ENCODE measurements at places on chromosomes 11 and 22. TPM values are rescaled to one million over a fixed set of nuclear protein-coding genes. Genes with fewer than 3 reads are reported as not detected.

CDCA5 gene
- total RNA-seq = 119 TPM

SCUBE2 gene
- 1.1 TPM for total RNA-seq

PIWIL4 gene
- 2.5 TPM for total RNA-seq

TMEM184B gene
- 45.6 TPM for total RNA-seq

OR52E8 gene
- not detected for total RNA-seq

DNAJB13 gene
- 0.41 TPM for total RNA-seq

- peak; percentile 95 for DNase-seq
Measured at GRCh38 chr11:126468102-126468521, 112.6 kb downstream of the ST3GAL4 start.

GRCh38 chr22:46451741-46452140 lies 85.7 kb downstream of the CELSR1 start:
- DNase-seq = no peak

DNA sequence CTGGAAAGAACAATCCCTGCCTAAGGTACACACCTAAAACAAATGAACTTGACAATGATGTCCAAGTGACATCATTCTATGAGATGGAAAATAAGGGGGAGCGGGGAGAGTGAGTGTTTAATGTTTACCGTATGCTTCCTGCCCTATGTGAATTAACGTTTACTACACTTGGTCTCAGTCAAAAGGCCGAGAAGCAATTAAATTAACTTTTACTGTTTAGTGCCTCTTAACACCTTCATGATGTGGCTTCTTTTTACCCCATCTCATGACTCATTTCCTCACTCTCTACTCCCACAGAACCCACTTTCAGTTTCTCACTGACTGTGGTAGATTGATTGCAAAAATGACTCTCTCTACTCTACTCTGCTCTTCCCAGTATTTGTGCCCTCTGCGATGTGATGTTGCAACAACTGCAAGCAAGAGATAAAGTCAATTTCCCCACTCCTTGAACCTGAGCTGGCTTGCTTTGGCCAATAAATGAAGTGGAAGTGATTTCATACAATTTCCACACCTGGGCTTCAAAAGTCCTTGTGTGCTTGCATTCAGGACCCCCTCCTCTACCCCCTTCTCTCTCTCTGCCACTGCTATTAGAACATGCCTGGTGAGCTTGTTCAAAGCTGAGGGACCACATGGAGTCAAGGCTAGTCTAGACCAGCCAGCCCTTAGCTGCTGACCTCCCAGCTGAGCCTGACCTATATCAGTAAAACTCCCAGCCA lies 11.6 kb upstream of the ALKBH3 start:
- peak; percentile 88 for DNase-seq

- DNase-seq = no peak
Measured at GRCh38 chr22:10961043-10961860, 4566.7 kb upstream of the OR11H1 start.

DNA sequence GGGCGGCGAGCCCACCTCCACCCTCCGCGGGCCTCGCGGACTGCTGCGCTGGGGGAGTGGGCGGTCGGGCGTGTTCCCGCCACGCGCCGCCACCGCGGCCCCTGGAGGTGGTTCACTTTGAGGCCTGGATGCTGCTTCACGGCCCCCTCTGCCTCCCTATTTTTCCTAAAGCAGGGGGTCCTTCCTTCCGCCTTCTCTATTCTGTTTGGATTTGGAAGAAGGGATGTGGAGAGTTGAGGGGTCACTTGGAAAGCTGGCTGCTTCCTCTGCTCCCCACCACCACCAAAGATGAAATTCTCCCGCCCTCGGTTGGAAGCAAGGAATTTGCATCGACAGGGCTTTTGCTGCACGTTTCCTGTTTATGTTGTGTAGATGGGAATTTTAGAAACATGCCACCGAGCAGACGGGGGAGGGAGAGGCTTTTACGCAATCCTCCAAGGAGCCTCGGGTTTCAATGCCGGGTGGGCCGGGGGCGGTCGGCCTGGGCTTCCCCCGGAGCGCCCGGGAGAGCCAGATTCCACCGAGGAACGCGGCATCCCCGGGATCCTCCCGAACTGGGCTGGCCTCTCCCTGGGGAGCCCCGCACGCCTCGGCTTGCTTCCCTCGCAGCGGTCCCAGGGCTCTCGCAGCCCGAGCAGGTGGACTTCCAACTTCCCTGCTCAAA lies 403 bp upstream of the SBF2 start:
- DNase-seq = peak; percentile 71

GRCh38 chr22:48492366-48493320 lies 1335.0 kb downstream of the BRD1 start:
- peak; percentile 89 for DNase-seq

GRCh38 chr11:122491509-122491908 lies 164.0 kb upstream of the UBASH3B start:
- peak; percentile 41 for DNase-seq

- DNase-seq = no peak
Measured at GRCh38 chr22:48444320-48445112, 1383.2 kb downstream of the BRD1 start.

DNA sequence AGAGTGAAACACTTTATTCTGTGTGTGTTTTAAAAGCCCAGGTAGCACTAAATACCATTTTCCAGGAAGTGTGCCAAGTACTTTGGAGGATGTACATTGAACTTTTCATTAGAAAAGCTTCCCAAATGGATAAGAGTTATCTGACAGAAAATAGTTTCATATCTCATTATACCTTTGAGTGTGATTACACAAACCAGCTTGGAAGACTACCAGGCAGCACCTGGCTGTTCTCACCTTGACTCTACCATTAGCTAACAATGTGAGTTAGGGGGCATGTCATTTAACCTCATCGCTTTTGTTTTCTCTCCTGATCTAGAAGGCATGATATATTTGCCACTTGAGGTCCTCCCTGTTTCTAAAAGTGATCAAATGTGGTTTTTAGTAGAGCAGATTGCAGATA lies 50.2 kb downstream of the GRM5 start:
- DNase-seq = no peak

- DNase-seq = no peak
Measured at GRCh38 chr11:68960294-68961071, 20.3 kb downstream of the MRGPRD start.

DNA sequence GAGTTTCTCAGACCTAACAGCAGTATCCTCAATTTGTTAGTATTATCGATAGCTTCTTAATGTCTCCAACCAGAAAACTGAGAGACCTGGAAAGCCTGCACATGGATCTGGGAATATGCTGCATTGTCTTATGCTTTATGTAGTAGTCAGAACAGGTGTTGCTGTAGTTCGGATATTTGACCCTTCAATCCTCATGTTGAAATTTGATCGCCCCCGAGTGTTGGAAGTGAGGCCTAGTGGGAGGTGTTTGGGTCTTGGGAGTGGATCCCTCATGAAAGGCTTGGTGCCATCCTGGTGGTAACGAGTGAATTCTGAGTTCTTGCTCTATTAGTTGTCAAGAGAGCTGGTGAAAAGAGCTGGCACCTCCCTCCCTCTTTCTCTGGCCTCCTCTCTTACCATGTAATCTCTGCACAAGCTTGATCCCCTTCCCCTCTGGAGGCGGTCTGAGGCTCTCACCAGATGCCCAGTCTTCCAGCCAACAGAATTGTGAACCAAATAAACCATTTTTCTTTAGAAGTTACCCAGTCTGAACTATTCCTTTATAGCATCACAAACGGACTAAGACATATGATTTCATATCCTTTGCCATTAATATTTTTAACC lies 227.1 kb downstream of the DDX10 start:
- no peak for DNase-seq

- no peak for DNase-seq
Measured at GRCh38 chr22:47695176-47695575, 932.7 kb downstream of the TBC1D22A start.

DNA sequence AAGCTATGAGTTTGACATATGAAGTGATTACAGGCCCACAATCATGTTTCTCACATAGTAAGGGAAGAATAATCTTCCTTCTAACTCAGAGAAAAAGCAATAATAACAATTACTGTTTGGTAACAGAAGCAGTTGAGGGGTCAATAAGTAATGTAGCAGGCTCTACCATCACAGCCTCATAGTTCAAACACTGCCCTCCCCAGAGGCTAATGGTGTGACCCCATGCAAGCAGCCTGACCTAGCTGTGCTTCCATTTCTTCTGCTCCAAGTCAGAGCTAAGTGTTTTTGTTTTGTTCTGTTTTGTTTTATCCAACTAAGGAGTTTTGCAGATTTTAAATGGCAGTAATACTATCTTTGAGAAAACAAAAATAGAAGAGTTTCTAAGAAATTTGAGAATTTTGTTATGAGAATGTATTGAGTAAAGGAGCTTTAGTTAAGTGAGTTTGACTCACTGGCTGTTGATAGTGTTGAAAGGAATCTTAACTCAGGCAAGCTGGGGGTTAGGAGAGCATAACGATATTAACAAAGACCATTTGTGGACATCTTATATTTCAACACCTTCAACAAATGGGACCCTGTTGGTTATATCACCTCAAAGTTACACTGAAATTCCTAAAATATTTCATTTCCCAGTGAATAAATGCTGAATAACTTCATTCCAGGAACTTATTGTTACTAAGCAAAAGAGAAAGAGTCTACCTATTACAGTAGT lies 48.5 kb downstream of the GUCY1A2 start:
- no peak for DNase-seq

GRCh38 chr11:120722524-120722923 lies 211.0 kb downstream of the GRIK4 start:
- DNase-seq = no peak

- DNase-seq = no peak
Measured at GRCh38 chr11:93715797-93716396, 25.4 kb downstream of the TAF1D start.

DNA sequence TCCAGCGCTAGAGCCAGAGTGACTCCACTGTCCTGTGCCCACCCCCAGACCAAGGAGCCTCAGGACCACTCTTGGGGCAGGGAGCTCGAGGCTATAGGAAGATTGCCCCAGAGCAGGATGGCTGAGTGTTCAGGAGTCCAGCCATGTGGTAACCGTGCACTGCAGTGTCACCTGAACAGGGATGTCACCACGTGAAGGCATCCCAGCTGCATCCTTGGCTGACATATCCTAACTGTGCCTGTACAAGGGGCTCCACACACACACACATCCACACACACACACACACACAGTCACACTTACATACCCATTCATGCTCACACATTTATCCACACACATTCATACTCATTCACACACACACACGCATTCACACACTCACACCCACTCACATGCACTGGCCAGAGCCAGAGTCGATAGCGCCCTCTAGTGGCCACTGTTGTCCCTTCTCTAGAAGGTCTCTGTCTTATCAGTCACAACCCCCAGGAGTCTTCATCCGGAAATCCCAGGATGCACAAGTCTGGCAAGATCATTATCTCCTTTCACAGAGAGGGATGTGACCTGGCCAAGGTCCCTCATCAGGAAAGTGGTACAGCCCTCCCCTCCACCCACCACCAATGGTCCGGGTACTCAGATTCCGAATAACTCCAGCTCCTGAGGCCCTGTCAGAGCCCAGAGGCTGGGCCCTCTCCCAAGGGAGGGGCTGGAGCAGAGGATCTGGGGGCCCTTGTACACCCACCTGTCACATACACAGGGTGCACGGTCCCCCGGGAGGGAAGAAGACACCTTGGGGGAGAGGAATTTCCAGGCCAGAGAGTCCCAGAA lies 55.1 kb downstream of the IGLL5 start:
- peak; percentile 79 for DNase-seq

- DNase-seq = no peak
Measured at GRCh38 chr11:10934293-10934860, 76.5 kb upstream of the ZBED5 start.

DNA sequence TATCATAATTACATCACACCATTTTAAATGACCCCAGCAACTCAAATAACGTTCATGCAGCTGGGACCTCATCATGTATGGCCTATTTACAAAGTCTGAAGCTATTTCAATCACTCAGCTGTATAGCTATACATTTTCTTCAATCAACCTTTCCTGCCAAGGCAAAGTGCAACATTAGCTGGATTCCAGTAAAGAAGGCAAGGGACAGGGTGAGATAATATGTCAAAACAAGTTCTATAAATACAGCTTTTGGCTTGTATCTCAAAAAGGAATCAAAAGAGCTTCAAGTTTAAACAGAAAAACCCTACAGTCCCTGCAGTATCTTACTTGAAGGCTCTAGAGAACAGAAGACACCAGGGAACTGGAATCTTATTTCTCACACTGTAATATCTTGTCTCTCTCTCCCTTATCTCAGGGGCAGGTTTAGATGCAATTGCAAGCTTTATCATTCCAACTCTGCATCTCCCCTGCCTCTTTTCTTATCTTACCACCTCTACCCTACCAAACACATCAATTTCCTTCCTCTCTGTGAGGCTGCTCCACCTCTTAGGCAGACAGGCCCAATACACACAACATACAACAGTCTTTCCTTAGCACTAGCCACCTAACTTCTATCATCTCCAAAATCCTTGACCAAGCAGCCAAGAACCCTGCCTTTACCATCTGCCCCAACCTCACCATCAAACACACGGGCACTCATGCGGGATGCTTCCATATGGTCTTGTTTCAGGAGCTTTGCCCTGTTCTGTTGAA lies 34.5 kb downstream of the CELF1 start:
- no peak for DNase-seq

DNA sequence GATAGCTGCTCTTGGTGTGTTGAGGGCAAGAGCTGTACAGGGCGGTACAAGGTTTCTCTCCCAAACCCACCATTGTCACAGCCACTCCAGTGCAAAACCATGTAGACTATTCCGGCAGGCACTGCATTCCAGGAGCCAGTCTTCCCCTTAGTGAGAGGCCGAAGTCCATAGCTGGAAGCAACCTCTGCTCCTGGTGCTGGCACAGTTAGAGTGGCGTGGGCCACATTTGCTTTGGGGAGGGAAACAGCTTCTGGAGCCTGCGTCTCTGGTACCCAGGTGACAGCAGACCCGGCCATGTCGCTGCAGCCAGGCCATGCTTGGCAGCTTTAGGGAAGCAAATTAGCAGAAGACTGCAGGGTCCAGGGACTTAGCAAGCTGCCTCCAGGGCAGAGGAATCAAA lies 788.0 kb downstream of the BRD1 start:
- no peak for DNase-seq

GRCh38 chr11:28961726-28962125 lies 853.5 kb downstream of the METTL15 start:
- DNase-seq = no peak

GRCh38 chr11:27216270-27217149 lies 146.5 kb downstream of the CCDC34 start:
- DNase-seq = peak; percentile 83

DNA sequence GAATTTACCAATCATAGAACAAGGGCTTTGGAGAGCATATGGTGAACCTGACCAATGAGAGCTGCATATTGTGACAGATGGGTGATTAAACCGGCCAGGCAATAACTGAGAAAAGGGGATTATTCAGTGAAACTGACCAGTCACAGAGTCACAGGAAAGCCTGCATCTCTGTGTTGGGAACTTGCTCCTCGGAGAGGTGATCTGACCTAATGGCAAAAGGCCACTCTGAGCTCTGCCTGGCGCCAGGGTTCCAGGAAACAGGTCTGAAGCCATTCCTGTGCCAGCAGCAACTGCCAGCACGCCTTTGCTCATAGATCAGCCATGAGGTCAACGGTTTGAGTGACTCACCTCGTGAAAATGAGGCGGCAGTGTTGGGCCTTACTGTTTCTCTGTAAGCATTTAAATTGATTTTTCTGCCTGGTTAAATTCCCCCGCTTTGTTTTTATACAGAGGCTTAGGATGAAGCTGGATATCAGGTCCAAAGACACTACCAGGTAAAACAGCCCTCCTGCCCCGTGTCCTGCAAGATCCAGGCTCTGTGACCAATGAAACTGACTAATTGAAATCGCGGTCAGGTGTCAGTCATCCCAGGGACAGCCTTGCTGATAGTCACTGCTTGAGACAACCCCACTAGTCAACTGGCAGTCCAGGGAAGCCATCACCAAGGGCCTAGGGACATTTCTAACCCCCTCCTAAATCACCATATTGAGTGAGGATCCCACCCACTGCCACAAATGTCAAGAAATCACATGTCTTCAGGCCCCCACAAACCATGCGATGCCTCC lies 35.8 kb upstream of the MYOD1 start:
- DNase-seq = no peak

- no peak for DNase-seq
Measured at GRCh38 chr11:35177370-35177769, 38.4 kb downstream of the CD44 start.
